ENCODE measurements at places on chromosomes 16 and 17.

DNA sequence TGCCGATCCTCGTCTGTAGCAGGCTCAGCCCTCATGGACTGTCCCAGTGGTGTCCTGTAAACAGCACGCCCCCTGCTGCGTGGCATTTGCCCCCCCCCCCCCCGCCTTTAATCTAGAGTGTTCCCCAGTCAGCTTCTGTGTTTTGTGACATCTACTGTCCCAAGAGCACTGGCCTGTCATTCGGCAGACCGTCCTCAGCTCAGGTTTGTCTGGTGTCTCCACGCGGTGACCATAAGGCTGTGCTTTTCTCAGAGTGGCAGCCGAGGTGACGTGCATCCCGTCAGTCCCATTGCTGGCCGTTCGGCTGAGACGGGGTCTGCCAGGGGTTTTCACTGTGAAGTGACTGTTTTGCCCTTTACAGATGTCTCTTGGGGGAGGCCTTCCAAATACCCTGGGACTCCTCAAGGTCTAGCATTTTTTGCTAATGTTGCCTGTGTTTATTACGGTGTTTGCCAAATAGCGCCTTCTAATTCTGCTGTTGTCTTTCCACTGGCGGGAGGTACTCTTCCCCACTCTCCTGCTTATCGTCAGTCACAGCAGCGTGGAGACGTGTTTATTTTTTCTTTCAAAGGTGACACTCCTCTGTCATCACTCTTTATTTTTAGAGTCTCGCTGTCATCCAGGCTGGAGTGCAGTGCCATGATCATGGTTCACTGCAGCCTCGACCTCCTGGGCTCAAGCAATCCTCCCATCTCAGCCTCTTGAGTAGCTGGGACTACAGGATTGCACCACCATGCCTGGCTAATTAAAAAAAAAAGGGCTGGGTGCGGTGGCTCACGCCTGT is 5.7 kb upstream of the MRPL12 start:
- no peaks in the 10 kb centered on the region for H3K27me3 ChIP-seq
- peaks cover 79% of the 10 kb centered on the region for H3K36me3 ChIP-seq
- no peak overlapping the region for H3K27ac ChIP-seq
- H3K4me3 ChIP-seq: no peak overlapping the region

GRCh38 chr17:62627904-62628633 is 599 bp downstream of the MRC2 start:
- H3K4me1 ChIP-seq: peaks cover 20% of the 10 kb centered on the region
- H3K36me3 ChIP-seq: no peaks in the 10 kb centered on the region
- H3K27me3 ChIP-seq: peaks cover 2% of the 10 kb centered on the region
- peak; percentile 38 for DNase-seq
- H3K4me3 ChIP-seq: peak overlapping the region; percentile 55

DNA sequence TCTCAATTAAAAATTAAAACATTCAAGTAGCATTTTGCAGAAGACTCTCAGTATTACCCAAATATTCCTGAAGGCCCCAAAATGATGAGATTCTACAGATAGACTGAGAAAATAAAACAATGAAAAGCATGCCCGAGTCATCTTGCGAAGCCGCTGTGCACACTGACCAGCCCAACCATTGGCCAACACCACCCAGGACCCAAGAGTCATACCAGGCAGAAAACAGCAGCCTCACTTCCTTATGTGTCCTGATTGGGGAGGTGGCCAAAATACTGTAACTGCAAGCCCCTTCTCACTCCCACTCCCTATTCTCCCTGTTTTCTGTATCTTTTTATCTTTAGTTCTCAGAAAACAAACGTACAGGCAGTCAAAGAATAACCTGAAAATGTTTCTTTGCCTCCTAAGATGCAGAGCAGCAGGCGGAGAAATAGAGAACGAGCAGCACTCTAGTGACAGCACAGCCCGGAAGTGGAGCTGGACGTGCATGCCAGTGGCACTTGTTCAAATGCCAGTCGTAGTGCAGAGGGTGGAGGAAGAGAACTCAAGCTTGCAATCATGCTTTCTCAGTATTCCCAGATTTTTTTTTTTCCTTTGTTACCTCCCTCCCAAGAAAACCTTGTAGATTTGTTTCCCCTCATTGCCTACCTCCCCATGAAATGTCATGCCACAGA is 182.3 kb upstream of the SOX9 start:
- no peak overlapping the region for H3K27ac ChIP-seq
- no peak overlapping the region for H3K4me3 ChIP-seq
- H3K36me3 ChIP-seq: no peaks in the 10 kb centered on the region
- H3K27me3 ChIP-seq: no peaks in the 10 kb centered on the region

DNA sequence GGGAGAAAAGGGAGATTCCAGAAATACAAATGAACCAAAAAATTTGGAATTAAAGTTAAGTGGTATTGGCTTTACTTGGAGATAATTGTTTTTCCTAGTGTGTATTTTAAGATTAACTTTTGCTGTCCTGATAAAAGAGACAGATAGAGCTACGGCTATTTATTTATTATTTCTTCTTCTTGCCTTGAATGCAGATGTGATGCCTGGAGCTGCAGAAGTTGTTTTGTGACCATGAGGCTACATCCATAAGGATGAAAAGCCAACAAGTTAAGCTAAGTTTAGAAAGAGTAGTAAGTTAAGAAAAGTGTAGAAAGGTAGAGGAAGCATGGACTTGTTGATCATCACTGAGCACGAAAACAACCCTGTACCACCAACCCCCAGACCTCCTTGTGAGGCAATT is 41.7 kb downstream of the SOX9 start:
- no peaks in the 10 kb centered on the region for H3K36me3 ChIP-seq
- H3K27ac ChIP-seq: no peak overlapping the region
- DNase-seq: no peak
- H3K4me3 ChIP-seq: no peak overlapping the region
- no peaks in the 10 kb centered on the region for H3K27me3 ChIP-seq
- H3K4me1 ChIP-seq: no peaks in the 10 kb centered on the region

DNA sequence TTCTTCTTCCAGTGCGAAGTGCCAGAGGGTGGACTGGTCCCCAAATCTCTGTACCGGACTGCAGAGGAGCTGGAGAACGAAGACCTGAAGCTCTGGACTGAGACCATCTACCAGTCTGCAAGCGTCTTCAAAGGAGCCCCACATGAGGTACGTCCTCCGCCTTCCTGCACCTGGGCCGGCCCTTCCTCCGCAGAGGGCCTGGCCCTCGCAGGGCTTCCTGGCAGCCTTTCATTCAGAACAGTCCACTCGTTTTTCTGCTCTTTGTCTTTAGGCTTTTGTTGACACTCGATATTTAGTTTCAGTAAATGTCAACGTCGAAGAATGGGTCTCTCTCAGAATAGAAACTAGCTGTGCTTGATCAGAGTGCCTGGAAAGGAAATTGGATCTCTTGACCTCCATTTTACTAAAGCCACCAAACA is 68.6 kb downstream of the SEC14L1 start:
- no peak overlapping the region for H3K27ac ChIP-seq
- no peaks in the 10 kb centered on the region for H3K27me3 ChIP-seq
- no peaks in the 10 kb centered on the region for H3K4me1 ChIP-seq

- peak; percentile 59 for DNase-seq
- H3K4me1 ChIP-seq: peaks cover 76% of the 10 kb centered on the region
- H3K27ac ChIP-seq: peak overlapping the region; percentile 92
- H3K27me3 ChIP-seq: no peaks in the 10 kb centered on the region
- peaks cover 57% of the 10 kb centered on the region for H3K36me3 ChIP-seq
- peak overlapping the region; percentile 94 for H3K4me3 ChIP-seq
Measured at GRCh38 chr17:78132084-78132676, 1.6 kb downstream of the TMC8 start.

DNA sequence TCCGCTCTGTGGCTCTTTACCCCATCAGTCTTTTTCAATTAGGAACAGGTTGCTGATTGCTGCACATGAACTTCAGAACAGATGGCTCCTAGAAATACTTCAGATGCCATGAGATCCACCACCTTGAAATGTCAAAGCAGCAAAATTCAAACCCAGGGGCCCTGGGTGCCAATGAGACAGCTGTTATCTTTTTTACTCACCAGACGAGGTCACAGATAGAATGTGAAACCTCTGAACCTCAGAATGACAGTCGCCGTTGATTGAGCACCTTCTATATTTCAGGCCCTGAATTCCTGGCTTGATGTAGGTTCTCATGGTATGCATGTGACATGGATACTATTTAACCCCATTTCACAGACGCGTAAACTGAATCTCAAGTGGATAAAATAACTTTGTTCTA is 63.0 kb downstream of the MAF start:
- no peaks in the 10 kb centered on the region for H3K27me3 ChIP-seq
- H3K27ac ChIP-seq: no peak overlapping the region

DNA sequence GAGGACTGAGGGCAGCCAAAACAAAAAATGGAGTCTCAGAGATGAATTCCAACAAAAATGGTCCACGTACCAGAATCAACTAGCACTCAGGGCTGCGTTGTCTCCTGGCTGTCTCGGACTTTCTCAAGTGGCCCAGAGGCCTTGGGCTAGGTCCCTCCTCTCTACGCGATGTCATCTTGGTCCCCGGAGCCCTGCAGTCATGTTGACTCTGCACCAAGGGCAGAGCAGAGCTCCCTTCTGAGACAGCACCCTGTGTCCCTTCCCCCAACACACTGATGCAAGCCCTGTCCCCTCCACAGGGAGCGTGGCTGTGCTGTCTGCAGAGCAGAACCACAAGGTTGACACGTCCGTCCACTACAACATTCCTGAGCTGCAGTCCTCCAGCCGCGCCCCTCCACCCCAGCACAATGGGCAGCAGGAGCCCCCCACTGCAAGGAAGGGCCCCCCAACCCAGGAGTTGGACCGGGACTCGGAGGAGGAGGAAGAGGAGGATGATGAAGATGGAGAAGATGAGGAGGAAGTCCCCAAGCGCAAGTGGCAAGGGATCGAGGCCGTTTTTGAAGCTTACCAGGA is 20.8 kb downstream of the GINS2 start:
- no peak overlapping the region for H3K27ac ChIP-seq
- no peaks in the 10 kb centered on the region for H3K27me3 ChIP-seq
- H3K36me3 ChIP-seq: peaks cover 89% of the 10 kb centered on the region
- H3K4me1 ChIP-seq: no peaks in the 10 kb centered on the region
- DNase-seq: no peak
- H3K4me3 ChIP-seq: no peak overlapping the region

- peaks cover 7% of the 10 kb centered on the region for H3K36me3 ChIP-seq
- H3K4me3 ChIP-seq: no peak overlapping the region
Measured at GRCh38 chr17:42508426-42509165, 27.4 kb upstream of the NAGLU start.

DNA sequence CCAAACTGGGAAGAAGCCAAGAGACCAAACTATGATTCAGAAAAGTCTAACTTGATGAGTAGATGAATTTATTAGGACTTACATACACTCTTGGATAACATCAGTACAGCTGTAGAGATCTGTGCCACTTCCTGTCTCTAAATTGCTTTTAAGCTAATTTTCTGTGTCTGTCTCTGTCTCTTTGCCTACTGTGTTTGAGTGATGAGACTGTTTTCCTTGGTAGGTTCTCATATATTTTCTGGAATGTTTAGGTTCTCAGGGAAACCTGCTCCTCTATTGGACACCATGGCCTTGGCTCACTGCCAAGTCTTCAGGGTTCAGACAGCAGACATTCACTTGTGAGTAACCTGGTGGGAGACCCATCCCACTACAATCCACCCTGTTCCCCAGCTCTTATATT is 103.5 kb upstream of the KIF2B start:
- no peaks in the 10 kb centered on the region for H3K27me3 ChIP-seq
- H3K27ac ChIP-seq: no peak overlapping the region
- DNase-seq: no peak
- no peaks in the 10 kb centered on the region for H3K4me1 ChIP-seq
- no peak overlapping the region for H3K4me3 ChIP-seq

- peak overlapping the region; percentile 5 for H3K4me3 ChIP-seq
- H3K36me3 ChIP-seq: peaks cover under 1% of the 10 kb centered on the region
- no peak for DNase-seq
Measured at GRCh38 chr17:7216242-7217112, 3.2 kb downstream of the DLG4 start.

DNA sequence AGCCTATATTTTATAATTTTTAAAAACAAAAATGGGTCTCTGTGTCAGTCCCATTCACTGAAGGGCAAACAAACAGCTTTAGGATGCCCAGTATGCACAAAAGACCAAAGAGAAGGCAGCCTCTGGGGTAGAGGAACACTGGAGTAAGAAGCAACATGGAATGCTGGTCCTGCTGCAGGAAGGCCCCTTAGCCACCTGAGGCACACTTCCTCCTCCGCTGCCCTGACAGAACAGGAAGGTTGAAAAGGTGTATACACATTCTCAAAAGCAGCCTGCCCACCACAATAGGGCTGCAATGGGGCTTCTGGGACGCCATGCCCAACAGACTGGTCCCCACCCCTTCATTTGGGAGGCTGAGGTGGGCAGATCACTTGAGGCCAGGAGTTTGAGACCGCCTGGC is 19.5 kb downstream of the TOM1L2 start:
- H3K36me3 ChIP-seq: peaks cover 4% of the 10 kb centered on the region
- DNase-seq: no peak
- H3K27ac ChIP-seq: no peak overlapping the region
- peaks cover 32% of the 10 kb centered on the region for H3K4me1 ChIP-seq
- H3K4me3 ChIP-seq: no peak overlapping the region

GRCh38 chr16:56190048-56190676 is 1.1 kb upstream of the GNAO1 start:
- no peaks in the 10 kb centered on the region for H3K36me3 ChIP-seq
- peak overlapping the region; percentile 63 for H3K4me3 ChIP-seq
- no peak for DNase-seq
- H3K27me3 ChIP-seq: peaks cover 49% of the 10 kb centered on the region
- peaks cover 39% of the 10 kb centered on the region for H3K4me1 ChIP-seq

- no peak for DNase-seq
- H3K4me1 ChIP-seq: no peaks in the 10 kb centered on the region
- no peak overlapping the region for H3K27ac ChIP-seq
- H3K27me3 ChIP-seq: no peaks in the 10 kb centered on the region
- no peak overlapping the region for H3K4me3 ChIP-seq
- no peaks in the 10 kb centered on the region for H3K36me3 ChIP-seq
Measured at GRCh38 chr17:33438578-33438977, 145.5 kb upstream of the ASIC2 start.

DNA sequence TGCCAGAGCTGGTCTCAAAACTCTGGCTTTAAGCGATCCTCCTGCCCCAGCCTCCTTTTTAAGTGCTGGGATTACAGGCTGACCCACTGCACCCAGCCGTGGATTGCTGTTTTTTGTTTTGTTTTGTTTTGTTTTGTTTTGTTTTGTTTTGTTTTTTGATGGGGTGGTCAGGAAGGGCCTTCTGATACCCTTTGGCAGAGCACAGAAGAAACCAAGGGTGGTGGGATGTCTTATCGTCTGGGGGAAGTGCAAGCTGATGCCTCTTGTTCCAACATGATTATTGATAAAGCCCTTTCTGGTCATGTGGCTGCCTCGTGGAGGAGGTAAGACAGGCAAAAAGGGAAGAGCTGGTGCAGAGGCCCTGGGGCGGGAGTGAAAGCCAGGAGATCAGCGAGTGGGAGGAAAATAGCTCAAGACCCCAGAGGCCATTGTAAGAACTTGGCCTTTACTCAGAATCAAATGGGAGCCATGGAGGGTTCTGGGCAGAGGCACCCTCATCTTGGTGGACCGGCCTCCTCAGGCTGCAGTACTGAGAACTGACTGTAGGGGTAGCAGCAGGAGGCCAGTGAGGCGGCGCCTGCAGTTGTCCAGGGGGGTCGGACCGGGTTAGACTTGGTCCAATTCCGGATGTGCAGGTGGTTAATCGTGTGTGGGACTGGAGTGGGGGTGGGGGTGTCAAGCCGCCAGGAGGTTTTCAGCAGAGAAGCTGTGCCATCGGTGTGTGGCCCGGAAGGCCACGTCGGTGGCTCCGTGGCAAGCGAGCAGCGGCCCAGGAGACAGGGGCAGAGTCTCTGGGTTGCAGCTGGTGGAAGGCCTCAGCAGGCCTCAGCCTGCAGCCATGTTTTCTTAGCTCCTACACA is 84.4 kb upstream of the GSE1 start:
- no peaks in the 10 kb centered on the region for H3K27me3 ChIP-seq
- no peak overlapping the region for H3K4me3 ChIP-seq
- no peaks in the 10 kb centered on the region for H3K36me3 ChIP-seq
- DNase-seq: peak; percentile 56

- no peak overlapping the region for H3K27ac ChIP-seq
- H3K4me1 ChIP-seq: peaks cover 25% of the 10 kb centered on the region
- no peaks in the 10 kb centered on the region for H3K27me3 ChIP-seq
- DNase-seq: no peak
Measured at GRCh38 chr17:60395508-60396065, 3.7 kb upstream of the USP32 start.

Measured in CD4-positive, alpha-beta T cell (primary cell).